ENCODE measurements at places on chromosomes 13 and 19.
A peak's percentile ranks its signal among the peaks of the same experiment; 100 is the strongest.

GRCh38 chr19:43372462-43372861 is 19.0 kb downstream of the CD177 start:
- no peak for DNase-seq

DNA sequence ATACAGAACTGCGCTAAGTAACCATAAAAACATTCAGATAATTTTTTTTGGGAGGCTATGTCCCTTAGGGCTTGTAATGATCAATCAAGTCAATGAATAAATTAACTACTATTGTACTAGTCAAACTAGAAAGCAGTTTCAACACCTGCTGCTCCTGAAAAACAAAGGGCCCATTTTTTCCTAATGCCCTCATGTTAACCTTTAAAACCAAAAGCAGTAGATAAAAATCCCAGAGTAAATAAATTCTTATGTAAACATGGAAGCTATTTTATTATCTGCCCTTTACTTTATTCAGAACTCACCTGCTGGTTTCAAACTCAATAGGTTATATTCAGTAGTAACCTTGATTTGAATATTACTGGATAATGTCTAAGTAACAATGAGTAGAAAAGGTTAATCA is 159.5 kb upstream of the STARD13 start:
- DNase-seq, result no peak

- DNase-seq, result no peak
These were observed 221.5 kb upstream of the TSHZ3 start for GRCh38 chr19:31570718-31571117.

- no peak for DNase-seq
These were observed 12.5 kb downstream of the ALG5 start for GRCh38 chr13:36986462-36987240.

- DNase-seq, result no peak
These were observed 184.6 kb upstream of the NBEA start for GRCh38 chr13:34757441-34757840.

DNA sequence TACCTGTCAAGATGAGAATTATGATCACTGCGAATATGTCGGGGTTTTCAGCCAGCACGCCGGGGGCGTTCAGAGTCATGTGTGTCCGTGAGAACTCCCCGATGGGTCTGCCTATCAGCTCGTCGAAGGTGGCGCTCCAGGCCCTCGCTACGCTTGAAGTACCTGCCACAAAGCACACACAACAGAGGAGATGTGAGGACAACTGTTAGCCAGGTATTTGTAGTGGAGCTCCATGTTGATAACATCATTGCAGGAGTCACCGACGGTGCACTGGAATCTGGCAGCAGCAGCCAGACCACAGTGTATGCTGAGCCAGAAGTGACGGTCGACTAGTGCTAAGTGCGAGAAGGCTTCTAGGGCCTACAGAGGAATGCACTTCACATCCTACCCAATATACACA is 62.7 kb downstream of the SLC7A1 start:
- DNase-seq, result no peak

DNA sequence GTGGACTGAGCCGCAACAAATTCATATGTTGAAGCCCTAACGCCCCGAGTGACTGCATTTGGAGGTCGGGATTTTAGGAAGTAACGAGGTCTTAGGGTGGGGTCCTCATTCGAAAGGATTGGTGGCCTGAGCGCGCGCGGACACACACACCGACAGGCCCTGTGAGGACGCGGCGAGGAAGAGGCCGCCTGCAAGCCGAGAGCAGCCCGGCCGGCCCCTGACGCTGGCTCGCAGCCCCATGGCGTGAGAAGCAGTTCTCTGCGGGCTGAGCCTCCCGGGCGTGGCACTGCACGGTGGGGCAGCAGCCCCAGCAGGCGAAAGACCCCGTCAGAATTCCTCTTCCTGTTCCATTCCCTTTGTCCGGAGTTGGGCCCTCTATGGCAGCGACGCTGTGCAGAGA is 131.2 kb downstream of the CRYL1 start:
- no peak for DNase-seq

DNA sequence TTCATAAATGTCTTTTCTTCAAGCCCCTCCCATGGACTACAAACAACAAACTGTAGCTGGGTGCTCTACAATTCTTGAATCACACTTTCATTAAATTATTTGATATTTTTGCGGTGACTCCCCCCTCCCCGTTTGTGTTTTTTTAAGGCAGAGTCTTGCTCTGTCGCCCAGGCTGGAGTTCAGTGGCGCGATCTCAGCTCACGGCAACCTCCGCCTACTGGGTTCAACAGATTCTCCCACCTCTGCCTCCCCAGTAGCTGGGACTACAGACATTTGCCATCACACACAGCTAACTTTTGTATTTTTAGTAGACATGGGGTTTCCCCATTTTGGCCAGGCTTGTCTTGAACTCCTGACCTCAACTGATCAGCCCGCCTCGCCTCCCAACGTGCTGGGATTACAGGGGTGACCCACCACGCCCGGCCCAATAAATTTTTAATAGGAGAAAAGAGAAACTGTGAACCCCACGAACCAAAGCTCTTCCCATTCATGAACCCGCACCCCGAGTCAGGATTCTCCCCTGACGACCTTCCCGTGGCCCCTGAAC is 703 bp downstream of the ZNF506 start:
- DNase-seq, result no peak

GRCh38 chr13:46687810-46688209 is 109.2 kb downstream of the ESD start:
- DNase-seq, result no peak

- peak; percentile 86 for DNase-seq
These were observed 55.1 kb upstream of the C1QTNF9 start for GRCh38 chr13:24254146-24254841.

- no peak for DNase-seq
These were observed 233.4 kb upstream of the CSNK1A1L start for GRCh38 chr13:37338726-37339385.

Data from SIG-M5 (cell line).